Activated gamma-delta T cell treated with anti-CD3 and anti-CD28 coated beads, Interleukin-2, amount 50 U/mL, for 16 hours (primary cell): ENCODE measurements at places on chromosomes 2 and 18.

GRCh38 chr2:165874445-165875039, 79.0 kb downstream of the TTC21B start:
- DNase-seq = no peak

DNA sequence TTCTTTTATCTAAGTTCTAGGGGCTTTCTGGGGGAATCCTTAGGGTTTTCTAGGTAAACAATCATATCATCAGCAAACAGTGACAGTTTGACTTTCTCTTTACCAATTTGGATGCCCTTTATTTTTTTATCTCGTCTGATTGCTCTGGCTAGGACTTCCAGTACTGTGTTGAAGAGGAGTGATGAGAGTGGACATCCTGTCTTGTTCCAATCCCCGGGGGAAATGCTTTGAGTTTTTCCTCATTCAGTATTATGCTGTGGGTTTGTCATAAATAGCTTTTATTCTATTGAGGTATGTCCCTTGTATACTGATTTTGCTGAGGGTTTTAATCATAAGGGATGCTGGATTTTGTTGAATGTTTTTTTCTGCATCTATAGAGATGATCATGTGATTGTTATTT, 549.5 kb downstream of the EPHA4 start:
- no peak for DNase-seq

GRCh38 chr2:129656081-129656598, 323.3 kb upstream of the RAB6C start:
- DNase-seq = no peak

DNA sequence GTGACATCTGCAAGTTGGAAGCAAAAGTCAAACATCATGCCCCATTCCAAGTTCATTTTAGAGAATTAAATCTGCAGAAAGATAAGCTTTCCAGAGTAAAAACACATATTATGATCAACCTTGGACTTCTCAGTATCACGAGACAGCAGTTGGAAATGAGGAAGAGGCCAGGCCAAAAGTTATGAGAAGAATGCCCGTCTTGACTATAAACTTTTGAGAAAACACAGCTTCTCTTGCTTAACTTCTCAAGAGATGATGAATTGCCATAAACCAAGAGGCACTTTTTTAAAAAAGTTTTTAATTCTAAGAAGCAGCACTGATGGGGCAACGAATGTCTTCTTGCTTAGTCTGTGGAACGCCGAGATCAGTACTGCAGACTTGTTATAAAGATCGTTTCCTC, 52.6 kb upstream of the NFU1 start:
- no peak for DNase-seq

DNA sequence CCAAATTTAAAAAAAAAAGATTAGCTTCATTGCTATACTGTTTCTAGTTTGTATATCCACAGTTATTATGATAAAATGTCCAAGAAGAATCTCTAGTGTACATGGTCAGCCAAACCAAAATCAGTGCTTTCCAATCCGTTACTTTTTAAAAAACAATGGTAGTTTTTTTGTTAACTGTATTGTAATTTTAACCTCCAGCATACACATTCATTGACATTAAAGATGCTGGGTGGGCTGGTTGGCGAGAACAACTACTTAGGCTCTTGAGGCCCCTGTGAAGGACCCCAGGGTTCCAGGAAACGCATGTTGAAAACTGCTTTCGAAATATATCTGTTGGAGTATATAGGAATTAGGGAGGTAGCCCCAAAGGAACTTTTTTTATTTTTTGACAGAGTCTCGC, 107.3 kb upstream of the RASGRP3 start:
- DNase-seq = no peak

GRCh38 chr2:229081411-229081810, 189.7 kb downstream of the PID1 start:
- DNase-seq = no peak

DNA sequence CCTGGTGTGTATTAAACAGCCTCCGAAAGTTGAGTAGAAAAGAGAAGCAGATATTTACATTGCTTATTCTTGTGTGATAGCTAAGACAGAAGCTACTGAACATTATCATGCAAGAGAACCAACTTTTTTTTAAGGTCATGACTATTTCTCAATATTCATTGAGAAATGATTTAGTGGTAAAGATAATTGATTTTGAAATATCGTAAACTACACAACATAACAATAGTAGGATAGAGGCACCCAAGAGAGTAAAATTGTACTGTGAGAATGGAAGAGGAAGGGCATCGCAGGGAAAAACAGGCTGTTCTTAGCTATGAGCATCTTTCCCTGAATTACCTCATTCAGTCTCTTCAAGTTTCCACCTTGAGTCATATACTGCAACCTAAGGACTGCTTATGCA, 25.2 kb downstream of the HRH4 start:
- DNase-seq = no peak

GRCh38 chr2:107584577-107584976, 242.1 kb upstream of the RGPD4 start:
- no peak for DNase-seq

DNA sequence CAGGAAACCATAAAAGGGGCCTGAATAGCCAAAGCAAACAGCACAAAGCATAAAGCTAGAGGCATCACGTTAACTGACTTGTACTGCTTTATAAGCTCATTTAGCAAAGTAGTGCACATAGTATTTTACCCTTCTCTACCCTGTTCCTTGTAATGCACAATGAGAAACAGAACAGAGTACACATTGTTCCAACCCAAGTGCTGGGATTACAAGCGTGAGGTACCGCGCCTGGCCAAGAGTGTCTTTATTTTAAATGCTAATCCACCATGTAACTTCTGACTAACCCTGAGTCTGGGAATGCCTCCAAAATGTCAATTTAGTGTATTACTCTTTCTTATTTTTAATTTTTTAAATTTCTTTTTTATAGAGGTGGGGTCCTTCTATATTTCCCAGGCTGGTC, 46.4 kb upstream of the STON1 start:
- DNase-seq = no peak

- no peak for DNase-seq
These were observed 34.6 kb upstream of the RAB1A start for GRCh38 chr2:65164426-65164891.

GRCh38 chr2:29583104-29583503, 338.3 kb downstream of the ALK start:
- no peak for DNase-seq

DNA sequence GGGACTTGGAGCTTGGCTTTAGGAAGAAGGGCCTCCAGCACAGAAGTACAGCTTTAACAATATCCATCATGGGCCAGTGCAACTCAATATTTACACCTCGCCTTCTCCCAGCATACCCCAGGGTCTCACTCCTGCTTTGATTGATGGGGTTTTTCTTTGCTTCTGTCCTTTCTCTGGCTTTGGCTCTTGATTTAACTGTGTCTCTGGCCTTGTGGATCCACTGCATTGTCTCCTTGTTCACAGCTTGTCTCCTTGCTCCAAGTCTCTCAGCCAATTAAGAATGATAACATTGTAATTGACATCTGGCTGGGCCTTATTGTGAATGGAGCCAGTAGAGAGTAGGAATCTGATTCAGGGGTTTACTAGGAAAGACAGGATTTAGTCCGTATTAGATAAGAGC, 1019.5 kb downstream of the TMEM182 start:
- no peak for DNase-seq
